Fibroblast of the aortic adventitia (primary cell): ENCODE measurements at places on chromosomes 7 and 10. TPM values are rescaled to one million over a fixed set of nuclear protein-coding genes. Genes with fewer than 3 reads are reported as not detected.

GRCh38 chr10:102674566-102674965 lies 30.3 kb downstream of the TRIM8 start:
- DNase-seq = no peak

Gene PNLIPRP2
- total RNA-seq = not detected in 2 replicates

DNA sequence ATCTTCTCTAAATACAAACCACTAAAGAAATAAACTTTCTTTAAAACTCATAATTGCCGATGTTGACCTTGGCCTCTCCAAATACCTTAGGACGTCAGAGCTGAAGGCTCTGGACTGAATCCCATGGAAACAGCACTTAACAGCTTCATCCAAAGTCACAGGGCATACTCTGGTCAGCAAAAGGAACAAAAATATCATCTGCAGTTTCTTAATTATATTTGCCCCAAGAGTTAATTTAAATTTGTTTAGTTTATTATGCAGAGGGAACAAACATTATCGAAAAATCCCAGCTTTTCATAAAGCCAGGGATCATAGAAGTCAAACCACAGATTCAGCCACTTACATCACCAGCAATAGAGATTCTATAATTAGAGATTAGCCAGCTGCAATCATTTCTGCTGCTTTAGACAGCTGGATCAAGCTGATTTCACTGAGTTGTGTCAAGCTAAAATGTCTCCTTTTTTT lies 20.5 kb upstream of the FAM13C start:
- DNase-seq = peak; percentile 86

DNA sequence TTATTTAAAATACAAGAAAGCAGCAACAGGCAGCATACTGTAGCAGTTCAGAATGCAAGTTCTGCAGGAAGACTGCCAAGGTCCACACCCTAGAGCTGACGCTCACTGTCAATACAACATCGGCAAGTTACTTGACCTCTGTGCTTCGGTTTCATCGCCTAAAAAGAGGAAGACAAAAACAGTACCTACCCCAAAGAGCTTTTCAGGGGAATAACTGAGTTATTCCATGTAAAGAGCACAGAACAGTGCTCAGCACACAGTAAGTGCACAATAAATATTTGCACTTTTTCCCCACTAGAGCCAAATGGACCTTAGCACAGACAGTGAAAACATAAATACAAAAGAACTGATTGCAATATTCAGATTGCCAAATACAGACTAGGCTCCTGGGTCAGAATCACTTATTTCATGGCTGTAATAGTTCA lies 88.6 kb downstream of the USP6NL start:
- peak; percentile 63 for DNase-seq

GRCh38 chr7:146119002-146119401 lies 2.4 kb downstream of the CNTNAP2 start:
- no peak for DNase-seq
